GM23338 (cell line): ENCODE measurements at places on chromosomes 1 and 21. TPM values are rescaled to one million over a fixed set of nuclear protein-coding genes. Genes with fewer than 3 reads are reported as not detected.

DNA sequence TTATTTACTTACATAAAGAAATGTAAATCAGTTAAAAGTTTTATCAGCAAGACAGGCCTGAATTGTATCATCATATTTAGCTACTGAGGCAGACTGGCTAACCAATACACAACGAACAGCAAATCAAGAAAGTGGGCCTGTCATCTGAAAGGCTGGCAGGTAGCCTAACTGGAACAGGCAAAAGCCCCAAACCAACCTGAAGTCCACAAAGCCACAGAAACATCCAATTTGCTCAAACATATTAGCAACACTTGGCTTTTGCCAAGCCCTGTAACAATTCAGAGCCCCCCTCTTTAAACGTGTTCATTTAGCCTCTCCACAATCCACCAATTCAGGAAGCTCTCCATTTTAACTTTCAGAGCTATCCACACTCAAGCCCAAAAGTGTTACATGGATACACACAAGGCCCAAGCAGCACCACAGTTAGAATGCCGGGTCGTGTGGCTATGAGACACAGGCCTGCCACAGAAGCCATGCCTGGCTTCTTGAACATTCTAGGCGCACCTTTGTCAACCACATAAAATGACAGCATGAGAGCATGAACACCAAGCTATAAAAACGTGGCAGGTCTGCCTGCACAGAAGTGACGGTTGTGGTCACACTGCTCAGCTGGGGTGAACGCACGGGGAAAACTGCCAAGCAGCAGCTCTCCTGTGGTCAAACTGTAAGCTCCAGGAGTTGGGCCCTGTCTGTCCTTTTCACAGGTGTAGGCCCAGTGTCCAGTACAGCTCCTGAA lies 49.3 kb downstream of the CD34 start:
- DNase-seq, result no peak

- DNase-seq, result no peak
Observed at GRCh38 chr1:185644531-185644930, 89.7 kb upstream of the HMCN1 start.

- DNase-seq, result no peak
Observed at GRCh38 chr1:11134898-11135266, 35.2 kb upstream of the EXOSC10 start.

DNA sequence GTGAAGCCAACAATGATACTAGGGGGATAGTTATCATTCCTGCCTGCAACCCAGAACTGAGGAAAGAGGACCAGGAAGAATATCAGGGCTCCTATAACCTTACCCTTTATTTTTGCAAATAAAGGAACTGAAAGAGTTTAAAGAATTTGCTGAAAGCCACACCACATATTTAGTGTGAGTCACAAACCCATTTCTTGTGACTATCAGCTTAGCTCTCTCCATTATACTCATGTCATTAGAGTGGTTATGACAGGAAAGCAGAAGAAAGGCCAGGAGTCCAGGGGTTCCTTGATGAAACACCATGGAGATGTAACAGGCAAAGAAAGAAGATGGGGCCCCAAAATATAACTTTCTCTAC lies 141.1 kb upstream of the SAMSN1 start:
- no peak for DNase-seq

DNA sequence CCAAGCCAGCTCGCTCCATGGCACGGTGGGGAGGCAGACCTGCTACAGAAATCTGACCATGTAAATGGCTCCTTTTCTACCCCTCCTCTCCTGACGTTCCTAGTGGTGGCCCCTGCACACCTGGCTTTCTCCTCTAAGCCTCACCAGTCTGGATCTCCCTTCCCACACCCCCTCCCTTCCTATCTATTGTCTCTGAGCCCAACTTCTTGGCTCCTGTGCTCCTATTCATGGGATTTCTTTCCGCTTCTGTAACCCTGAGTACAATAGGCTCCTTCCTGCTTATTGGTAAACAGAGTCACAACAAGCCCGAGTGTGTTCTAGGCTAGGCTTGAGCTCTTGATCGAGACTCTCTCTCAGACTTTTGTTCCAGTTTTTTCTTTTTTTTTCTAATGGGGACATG lies 17.6 kb downstream of the OPTC start:
- DNase-seq, result no peak

- DNase-seq, result no peak
Observed at GRCh38 chr1:86466109-86466844, 2.5 kb upstream of the CLCA1 start.

The TMEM200B gene
- 8.7 TPM in 2 replicates for total RNA-seq

The CASQ1 gene
- total RNA-seq, result 1.2 and 2.8 TPM in 2 replicates

DNA sequence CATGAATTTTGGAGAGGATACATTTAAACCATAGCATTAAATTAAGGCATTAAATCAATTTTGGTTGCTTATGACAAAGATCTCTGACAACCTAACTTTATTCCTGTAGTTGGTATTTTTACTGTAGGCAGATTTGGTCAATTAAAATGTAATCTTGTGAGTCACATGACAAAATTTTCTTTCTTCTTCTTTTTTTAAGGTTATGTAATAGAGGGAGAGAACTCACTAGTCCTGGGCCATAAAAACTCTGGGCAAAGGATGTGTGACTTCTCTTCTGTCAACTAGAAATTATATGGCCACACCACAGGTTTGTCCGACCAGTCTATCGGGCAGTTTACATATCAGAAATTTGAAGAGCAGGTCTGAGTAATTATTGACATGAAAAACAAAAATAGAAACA lies 181.4 kb downstream of the RYR2 start:
- DNase-seq, result no peak

The GNPAT gene
- total RNA-seq, result 45.4 and 46.2 TPM in 2 replicates

DNA sequence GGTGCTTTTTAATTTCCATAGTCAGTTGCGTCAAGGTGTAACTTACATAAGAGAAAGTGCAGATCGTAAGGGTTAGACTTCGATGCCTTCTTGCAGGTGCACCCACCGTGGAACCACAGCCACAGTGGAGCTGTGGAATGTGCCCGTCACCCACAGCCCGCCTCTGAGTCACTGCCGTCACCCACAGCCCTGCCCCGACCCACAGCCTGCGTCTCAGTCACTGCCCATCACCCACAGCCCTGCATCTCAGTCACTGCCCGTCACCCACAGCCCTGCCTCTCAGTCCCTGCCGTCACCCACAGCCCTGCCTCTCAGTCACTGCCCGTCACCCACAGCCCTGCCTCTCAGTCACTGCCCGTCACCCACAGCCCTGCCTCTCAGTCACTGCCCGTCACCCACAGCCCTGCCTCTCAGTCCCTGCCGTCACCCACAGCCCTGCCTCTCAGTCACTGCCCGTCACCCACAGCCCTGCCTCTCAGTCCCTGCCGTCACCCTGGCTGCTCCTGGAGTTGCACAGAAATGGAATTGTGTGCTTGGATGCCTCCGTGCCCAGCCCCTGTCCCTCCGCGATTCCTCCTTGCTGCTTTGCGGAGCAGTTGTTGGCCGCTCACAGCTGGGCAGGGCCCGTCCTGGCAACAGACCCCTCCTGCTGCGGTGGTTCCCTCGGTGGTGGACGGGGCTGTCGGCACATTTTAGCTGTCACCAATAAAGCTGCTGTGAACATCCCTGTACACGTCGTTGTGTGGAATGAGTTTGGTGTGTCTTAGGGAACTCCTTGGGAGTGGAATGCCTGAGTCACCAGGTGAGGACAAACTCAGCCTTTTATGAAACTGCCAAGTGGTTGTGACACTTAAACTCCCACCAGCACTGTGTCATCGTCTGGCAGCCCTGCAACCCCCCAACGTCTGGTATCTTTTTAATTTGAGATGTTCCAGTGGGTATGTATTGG lies 44.9 kb upstream of the COL6A2 start:
- DNase-seq, result no peak

The PEX11B gene
- 9.1 and 10.0 TPM in 2 replicates for total RNA-seq

The NPHS2 gene
- not detected in 2 replicates for total RNA-seq

- DNase-seq, result no peak
Observed at GRCh38 chr1:3904006-3904842, 4.2 kb upstream of the C1orf174 start.

DNA sequence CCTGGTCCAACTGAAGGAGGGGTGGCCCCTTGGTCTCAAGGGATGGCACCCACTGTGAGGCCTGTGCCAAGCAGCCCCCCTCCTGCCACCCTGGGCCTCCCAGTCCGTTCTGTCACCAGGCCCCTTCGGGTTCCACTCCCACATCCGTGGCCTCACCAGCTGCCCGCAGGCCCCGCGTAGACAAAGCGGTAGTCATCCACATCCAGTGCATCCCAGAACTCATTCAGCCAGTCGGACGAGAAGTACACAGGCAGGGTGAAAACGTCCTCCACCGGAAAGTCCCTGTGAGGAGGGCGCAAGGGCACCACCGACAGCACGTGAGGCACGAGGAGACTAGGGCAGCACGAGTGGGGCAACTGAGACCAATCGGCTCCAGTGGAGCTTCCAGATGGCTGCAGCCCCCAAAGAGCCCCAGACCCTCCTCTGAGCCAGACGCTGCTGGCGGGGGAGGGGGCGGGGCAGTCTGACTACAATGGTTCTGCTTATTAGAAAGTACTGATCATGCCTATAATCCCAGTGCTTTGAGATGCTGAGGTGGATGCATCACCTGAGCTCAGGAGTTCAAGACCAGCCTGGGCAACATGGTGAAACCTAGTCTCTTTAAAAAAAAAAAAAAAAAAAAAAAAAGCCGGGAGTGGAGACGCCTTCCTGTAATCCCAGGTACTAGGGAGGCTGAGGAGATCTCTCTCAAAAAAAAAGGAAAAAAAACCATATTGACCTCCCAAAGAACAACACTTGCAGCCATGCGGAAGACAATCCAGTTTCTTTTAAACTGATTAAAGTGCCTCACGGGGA lies 1.2 kb downstream of the JMJD4 start:
- DNase-seq, result no peak

DNA sequence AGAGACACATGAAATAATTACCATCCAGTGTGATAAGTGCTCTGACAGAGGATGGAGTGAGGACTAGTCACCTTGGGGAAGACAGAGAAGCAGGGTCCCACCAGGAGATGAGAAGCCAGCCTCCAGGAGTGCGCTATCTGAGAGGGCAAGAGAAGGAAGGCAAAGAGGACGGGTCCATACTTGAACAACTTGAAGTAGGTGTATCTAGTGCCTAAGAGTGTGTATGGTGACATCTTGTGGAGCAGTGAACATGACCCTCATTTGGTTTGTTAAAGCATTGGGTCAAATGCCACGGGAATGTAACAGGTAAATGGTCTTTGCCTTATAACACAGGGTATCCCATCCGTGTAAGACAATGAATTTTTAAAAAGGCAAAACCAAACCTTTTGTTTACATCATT lies 39.8 kb downstream of the MRPL39 start:
- no peak for DNase-seq

- no peak for DNase-seq
Observed at GRCh38 chr1:193799948-193800690, 613.7 kb upstream of the B3GALT2 start.

The PCNX2 gene
- 61.2 and 88.3 TPM in 2 replicates for total RNA-seq

GRCh38 chr1:71780681-71781080 lies 501.7 kb downstream of the NEGR1 start:
- DNase-seq, result no peak

GRCh38 chr1:224113545-224113917 lies 380 bp upstream of the FBXO28 start:
- no peak for DNase-seq

The PLXNA2 gene
- 1.8 and 3.2 TPM in 2 replicates for total RNA-seq

DNA sequence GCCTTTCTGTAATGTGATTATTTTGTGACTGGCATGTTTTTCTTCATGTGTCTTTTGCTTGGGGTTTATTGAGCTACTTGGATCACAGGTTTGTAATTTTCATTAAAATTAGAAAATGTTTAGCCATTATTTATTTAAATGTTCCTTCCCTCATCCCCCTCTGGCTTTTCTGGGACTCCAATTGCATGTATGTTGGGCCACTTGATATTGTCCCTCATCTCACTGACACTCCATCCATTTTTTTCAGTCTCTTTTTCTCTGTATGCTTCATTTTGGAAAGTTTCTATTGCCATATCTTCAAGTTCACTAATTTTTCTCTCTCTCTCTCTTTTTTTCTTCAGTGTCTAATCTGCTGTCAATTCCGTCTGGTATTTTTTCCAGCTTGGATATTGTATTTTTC lies 390.1 kb downstream of the PRDM2 start:
- no peak for DNase-seq

- DNase-seq, result no peak
Observed at GRCh38 chr1:5611431-5611830, 380.8 kb downstream of the NPHP4 start.

GRCh38 chr1:2896824-2897223 lies 95.3 kb upstream of the TTC34 start:
- DNase-seq, result no peak

GRCh38 chr1:201818971-201819750 lies 9.8 kb upstream of the IPO9 start:
- DNase-seq, result no peak

The PPFIA4 gene
- total RNA-seq, result 7.6 and 8.0 TPM in 2 replicates

- DNase-seq, result peak; percentile 97
Observed at GRCh38 chr1:203290261-203291089, 14.8 kb upstream of the BTG2 start.

- no peak for DNase-seq
Observed at GRCh38 chr1:200242110-200243041, 167.5 kb downstream of the ZNF281 start.

The NHLH1 gene
- 0.50 and 0.69 TPM in 2 replicates for total RNA-seq

DNA sequence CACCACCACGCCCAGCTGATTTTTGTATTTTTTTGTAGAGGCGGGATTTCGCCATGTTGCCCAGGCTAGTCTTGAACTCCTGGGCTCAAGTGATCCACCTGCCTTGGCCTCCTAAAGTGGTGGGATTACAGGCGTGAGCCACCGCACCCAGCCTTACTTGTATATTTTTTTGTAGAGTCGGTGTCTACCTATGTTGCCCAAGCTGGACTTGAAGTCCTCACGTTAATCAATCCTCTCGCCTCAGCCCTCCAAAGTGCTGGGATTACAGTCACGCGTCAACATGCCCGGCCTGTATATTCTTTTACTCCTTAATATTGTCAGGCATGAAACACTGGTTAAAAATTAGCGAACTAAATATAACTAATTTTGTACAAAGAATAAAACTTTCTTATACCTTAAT lies 5.5 kb upstream of the TOMM20 start:
- DNase-seq, result no peak

The TFAP2E gene
- total RNA-seq, result 0.12 and 1.4 TPM in 2 replicates

DNA sequence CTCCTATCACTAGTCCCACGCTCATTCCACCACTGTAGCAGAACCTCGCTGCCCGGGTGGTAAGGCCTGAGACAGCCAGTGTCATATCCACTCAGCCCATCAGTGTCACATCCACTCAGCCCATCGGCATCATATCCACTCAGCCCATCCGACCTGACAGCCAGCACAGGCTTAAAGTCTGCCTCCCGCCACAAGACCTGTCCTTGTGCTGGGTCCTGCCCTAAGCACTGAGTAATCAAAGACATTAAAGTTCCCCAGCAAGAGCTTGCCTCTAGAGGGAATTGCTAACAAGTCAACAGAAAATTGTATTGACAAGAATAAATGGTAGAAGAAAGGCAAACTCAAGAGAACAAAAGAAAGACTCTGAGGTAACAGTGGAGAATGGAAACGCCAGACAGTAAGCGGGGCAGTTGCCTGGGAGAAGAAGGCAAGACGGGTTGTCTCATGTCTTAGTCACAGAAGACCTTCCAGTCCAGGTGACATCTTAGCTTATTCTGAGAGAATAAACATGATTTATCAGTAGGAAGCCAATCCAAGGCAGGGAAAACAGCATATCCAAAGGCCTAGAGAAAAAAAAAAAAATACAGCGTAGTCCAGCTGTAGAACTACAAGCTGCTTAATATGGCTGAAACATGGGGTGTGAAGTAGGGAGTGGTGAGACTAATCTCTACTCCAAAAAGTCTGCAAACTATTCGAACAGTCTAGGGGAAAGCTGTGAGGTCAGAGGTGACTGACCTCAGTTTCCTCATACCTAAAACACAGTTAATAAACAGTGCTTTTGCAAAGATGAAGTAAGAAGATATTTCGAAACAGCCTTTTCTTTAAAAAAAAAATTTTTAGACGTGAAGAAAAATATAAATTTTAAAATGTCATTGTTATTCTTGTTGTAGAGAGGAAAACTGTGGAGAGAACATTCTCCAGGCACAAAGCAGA lies 1.1 kb downstream of the ITLN1 start:
- DNase-seq, result no peak

The L1TD1 gene
- 280 and 283 TPM in 2 replicates for total RNA-seq
